NCI-H2171 (cell line): ENCODE measurements at places on chromosomes 6 and 20.
A peak's percentile ranks its signal among the peaks of the same experiment; 100 is the strongest.

- no peak for DNase-seq
Measured at GRCh38 chr6:74939721-74940620, 265.9 kb downstream of the COL12A1 start.

DNA sequence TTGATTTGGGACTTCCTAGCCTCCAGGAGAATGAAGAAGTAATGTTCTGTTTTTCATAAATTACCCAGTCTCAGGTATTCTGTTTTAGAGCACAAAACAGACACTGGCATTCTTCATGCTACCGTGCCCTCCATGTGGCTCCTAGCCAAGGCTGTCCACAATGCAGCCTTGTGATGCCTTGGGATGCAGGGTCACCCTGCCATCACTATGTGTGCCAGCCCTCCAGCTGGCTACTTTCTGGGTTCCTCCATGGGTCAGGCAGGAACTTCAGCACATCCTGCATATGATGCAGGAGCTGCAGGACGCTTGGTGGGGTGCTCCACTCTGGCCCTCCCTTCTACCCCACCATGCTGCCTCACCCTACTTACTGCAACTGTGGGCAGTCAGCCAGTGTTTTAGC lies 38.0 kb upstream of the FAM50B start:
- no peak for DNase-seq

GRCh38 chr20:25052255-25053194 lies 5.4 kb downstream of the ACSS1 start:
- no peak for DNase-seq

DNA sequence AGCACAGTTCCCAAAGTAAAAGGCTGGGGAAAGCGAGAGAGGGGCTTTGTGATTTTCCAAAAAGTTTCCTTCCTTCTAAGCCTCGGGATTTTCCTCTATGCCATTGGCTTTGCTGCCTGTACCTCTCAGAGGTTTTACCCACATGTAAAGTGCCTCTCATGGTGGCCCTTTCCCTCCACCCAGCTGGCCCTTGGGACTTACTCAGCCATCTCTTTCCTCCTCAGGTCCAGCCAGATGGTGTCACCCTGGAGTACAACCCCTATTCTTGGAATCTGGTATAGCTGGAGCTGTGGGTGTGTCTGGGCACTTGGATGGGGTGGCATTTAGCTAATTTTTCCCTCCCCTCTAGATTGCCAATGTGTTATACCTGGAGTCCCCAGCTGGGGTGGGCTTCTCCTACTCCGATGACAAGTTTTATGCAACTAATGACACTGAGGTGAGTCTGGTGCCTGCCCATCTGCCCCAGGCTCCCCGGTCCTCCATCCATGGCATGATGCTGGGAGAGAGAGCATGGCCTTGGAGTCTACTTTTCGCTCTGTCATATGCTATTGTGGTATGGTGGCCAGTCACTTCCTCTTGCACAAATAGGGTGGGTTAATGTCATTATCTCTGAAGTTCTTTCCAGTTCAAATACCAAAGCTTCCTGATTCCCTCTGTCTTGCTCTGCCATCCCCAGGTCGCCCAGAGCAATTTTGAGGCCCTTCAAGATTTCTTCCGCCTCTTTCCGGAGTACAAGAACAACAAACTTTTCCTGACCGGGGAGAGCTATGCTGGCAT lies 1.1 kb downstream of the CTSA start:
- no peak for DNase-seq

DNA sequence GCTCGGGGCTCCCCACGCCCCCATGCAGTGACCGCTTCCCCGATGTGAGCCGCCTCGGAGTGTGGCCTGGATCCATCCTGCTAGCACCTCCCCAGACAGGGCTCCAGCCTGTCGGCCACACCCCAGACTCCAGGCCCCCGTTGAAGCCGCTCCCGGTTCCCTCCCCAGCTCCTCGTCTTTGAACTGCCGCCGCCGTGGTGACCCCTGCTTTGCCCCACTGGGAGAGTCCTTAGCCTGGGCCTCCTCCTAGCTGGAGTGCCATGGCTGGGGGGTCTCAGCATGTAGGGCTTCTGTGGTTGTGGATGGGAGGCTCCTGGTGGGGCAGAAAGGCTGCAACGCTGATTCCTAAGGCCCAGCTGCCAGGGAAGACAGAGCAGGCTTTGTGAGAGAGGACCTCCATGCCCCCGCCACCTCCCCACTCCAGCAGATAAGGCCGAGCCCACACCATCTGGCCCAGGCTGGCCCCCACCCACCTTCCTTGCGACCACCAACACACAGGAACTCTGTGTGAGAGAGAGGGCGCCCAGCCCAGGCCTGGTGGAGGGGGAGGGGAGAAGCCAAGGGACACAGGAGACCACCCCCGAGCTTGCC lies 11.4 kb downstream of the FOXS1 start:
- DNase-seq = no peak

- no peak for DNase-seq
Measured at GRCh38 chr6:159608961-159609651, 83.9 kb downstream of the SOD2 start.

GRCh38 chr6:10534419-10534762 lies 13.2 kb downstream of the GCNT2 start:
- DNase-seq = no peak

GRCh38 chr6:109050012-109050411 lies 44.6 kb downstream of the SESN1 start:
- DNase-seq = no peak

DNA sequence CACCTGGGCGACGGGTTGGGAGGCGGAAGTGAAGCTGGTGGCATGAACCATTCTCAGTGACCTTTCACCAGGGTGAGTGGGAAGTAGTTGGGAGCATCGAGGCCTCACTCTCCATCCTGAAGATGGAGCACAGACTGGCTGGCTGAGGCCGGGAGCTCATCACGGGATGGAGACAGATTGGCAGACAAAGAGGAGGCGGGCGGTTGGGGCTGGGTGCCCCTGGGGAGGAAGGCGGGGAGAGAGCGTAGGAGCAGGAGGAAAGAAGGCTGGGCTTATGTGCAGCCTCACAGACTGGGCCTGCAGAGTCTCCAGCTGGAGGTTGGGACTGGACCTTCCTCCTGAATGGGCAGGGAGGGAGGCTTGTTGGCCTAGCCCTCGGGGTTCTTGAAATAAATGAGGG lies 44.2 kb upstream of the SCRT2 start:
- DNase-seq = peak; percentile 87

- no peak for DNase-seq
Measured at GRCh38 chr6:24795106-24795505, 3.6 kb downstream of the ARMH2 start.
